Renal cortical epithelial cell (primary cell): ENCODE measurements at places on chromosomes 3 and 15.

- peak; percentile 43 for DNase-seq
Measured at GRCh38 chr15:94234300-94234699, 2.9 kb downstream of the MCTP2 start.

DNA sequence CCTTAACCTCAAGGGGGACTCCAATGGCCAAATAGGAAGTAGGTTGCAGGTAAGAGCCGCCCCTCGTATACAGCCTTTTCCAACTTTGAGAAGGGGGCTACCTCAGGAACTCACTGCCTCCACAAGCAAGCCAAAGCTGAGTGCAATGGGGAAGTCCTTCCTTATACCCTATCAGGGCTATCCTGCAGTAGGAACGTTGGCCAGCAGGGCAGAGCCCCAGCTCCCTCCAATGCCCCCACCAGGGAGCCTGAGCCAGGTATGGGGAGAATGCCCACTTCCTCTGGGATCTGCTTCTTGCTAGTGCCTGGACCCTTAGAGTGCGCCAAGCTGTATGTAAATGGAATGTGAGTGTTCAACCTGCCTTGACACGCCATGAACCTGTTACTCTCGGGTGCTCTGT is 16.3 kb downstream of the CACNA2D2 start:
- DNase-seq: no peak

- DNase-seq: no peak
Measured at GRCh38 chr3:13785351-13785750, 94.5 kb downstream of the WNT7A start.

- no peak for DNase-seq
Measured at GRCh38 chr3:131338948-131339640, 42.5 kb upstream of the NUDT16 start.

DNA sequence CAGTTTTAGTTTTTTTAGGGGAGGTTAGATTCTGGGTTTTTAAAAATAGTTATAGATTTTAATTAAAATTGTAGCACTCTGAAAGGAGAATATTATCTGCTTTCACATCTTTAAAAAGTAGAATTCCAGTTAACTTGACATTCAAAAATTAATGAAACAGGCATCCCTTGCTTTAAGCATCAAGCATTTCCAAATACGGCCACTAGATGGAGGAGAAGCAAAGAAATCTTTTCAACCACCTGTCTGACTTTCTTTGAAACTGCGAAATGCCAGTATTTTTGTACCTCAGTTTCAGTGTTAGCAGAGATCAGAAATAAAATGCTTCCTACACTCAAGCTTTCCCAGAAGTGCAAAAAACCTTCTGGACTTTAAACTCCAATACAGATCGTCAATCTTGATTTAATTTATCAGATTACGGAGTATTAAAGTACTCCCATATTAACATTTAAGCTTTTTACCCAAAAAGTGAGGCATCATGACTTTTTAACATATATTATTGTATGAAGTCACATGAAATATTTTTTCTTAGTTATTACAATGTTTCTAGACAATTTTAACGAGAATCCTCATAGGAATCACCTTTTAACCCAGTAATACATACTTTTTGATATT is 153.3 kb downstream of the P3H2 start:
- peak; percentile 63 for DNase-seq

GRCh38 chr3:38648024-38648658 is 1.3 kb downstream of the SCN5A start:
- DNase-seq: no peak

DNA sequence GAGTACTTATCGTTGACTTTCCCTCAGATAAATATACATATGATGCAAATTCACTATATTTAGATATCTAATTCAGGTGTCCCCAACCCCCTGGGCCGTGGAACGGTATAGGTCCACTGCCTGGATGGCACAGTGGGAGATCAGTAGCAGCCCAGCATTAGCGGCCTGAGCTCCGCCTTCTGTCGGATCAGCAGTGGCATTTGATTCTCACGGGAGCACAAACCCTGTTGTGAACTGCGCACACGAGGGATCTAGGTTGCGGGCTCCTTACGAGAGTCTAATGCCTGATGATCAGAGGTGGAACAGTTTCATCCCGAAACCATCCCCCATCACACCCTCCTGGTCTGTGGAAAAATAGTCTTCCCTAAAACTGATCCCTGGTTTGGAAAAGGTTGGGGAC is 6.9 kb downstream of the KNL1 start:
- no peak for DNase-seq

- no peak for DNase-seq
Measured at GRCh38 chr3:144036498-144036897, 64.9 kb downstream of the DIPK2A start.

GRCh38 chr3:170712798-170713197 is 126.9 kb upstream of the SLC7A14 start:
- no peak for DNase-seq

- no peak for DNase-seq
Measured at GRCh38 chr3:27623085-27623753, 98.9 kb downstream of the EOMES start.

DNA sequence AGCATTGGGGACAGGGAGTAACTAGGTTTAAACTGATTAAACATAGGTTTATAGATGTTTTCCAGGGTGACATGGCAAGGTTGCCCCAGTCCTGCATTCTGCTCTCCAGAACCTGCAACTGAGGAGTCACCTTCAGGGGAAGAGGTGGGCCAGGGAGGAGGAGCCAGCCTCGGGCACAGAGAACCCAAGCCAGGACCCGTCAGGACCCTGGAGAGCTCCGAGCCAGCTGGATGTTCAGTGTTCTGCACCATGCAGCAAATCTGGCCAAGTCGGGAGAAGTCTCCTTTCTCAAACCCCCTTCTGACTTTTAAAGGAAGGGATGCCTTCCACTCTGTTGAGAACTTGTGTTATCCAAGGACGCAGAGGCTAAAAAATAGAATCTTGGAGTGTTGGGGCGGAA is 62.1 kb upstream of the SLC6A11 start:
- peak; percentile 12 for DNase-seq

DNA sequence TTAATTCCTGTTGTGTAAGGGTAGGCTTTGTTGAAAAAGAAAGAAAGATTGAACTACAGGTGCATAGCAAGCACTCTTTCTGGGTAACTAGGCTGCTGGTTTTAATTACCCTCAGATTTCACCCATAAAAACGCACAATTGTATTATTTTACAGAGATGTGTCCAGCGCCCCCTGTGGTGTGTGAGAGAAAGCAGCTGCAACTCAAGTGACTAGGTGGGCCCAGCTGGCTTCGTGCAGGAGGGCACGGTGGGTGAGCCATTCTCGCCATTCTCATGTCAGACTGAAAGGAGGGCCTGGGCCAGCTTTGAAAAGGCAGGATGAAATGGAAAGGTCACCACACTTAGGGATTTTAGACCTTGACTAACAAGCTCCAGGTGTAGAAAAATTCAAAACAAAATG is 122.6 kb downstream of the LRIG1 start:
- DNase-seq: no peak

GRCh38 chr3:48405343-48405881 is 24.5 kb downstream of the PLXNB1 start:
- no peak for DNase-seq

- no peak for DNase-seq
Measured at GRCh38 chr15:70160803-70161565, 63.3 kb upstream of the TLE3 start.

DNA sequence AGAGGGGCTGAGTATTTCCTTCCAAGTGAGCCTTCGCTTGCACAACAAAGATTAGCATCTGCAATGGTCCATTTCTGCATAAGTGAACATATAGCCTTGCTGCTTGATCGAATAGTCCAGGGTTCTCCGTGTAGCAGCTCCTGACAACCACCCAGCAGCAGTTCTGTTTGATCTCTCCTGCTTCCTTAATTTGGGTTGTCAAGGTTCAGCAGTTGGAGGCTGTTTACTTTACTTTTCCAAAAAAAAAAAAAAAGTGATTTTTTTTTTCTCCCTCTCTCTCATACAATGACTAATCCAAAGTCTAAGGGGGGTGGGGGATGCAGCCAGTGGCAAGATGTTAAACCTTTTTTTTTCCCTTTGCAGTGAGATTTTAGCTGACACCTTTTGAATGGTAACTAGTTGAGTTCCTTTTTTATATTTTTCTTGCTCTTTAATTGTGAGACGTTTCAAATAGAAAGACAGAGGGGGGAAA is 3.6 kb downstream of the FOXP1 start:
- DNase-seq: peak; percentile 84

DNA sequence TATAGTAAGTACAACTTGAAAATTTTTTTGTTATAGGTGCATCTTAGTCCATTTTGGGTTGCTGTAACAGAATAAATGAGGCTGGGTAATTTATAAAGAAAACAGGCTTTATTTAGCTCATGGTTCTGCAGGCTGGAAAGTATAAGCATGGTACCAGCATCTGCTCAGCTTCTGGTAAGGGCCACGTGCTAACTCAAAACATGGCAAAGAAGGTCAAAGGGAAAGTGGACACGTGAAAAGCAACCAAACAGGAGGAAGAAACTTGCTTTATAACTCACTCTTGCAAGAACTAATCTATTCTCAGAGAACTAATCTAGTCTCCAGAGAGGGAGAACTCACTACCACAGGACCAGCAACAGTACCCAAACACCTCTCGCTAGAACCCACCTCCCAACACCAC is 9.1 kb downstream of the HDGFL3 start:
- no peak for DNase-seq

- DNase-seq: no peak
Measured at GRCh38 chr15:76335307-76336253, 993 bp upstream of the ISL2 start.

GRCh38 chr3:69212411-69213160 is 90.2 kb upstream of the LMOD3 start:
- peak; percentile 87 for DNase-seq

DNA sequence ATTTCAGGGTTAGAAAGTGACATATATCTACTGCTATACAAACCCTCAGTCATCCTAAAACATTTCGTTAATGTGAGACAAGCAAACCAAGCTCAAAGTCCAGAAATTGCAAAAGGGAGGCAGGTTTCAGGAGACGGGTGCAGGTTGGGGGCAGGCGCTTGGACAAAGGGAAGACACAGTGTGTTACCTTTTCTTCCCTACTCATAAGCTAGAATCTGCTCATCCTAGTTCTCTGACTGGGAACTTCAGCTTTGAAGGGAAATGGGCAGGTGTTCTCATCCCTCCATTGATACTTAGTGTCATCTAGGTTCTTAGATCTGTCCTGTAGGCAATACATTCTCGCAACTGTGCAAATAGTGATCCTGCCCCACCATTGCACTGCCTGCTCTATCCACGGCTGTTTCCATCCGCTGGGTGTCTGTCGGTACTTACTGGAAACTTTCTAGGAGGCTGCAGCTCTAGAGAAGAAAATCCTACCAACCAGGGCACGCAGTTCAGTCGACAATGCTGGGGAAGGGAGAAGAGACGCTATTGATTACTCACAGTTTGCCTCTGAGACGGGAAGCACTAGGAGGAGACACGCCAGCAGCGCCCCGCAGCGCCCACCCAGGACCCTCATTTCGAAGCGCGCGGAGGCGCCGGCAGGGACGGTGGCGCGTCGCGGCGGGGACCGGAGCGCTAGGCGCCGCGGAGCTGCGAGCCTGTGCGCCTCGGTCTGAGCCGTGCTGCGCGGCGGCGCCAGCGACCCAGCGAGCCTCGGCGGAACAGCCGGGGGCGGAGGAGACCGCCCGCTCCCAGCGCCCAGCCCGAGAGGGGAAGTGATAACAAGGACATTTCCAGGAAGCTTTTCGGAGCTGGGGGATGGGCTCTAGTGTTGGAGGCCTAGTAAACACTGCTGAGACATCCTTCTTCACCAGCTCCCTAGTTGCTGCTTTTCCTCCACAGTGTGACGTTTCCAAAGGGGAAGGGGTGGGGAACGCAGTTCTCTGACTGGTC is at the start of gene PROS1:
Gene PROS1 (minus strand): TSS at position 766 of the 996 bp plus-strand sequence. CDS start 147 bp downstream, at position 619.
- peak; percentile 75 for DNase-seq

- DNase-seq: no peak
Measured at GRCh38 chr15:43648649-43649429, at the start of gene CATSPER2. Gene CATSPER2, minus strand, starts transcription at chr15:43648844. Its CDS starts 783 bp downstream, at chr15:43648061.

DNA sequence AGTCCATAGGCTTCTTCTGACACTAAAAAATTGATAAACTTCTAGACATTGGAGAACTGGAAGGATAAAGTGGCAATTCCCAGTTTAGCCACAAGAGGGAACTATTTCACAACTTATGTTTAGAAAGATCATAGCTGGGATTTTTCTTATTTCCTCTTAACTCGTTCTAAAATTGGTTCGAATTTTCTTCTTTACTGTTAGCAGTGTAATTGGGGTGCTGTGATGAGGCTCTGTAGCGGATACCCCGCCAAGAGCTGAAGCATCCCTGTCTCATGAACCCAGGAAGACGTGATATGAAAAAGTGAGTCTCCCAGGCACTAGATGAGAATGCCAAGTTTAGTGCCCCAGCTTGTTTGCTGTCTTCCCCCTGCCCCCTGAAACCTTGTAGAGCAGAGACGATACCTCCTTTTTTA is 85.1 kb downstream of the PDCD6IP start:
- DNase-seq: peak; percentile 52

DNA sequence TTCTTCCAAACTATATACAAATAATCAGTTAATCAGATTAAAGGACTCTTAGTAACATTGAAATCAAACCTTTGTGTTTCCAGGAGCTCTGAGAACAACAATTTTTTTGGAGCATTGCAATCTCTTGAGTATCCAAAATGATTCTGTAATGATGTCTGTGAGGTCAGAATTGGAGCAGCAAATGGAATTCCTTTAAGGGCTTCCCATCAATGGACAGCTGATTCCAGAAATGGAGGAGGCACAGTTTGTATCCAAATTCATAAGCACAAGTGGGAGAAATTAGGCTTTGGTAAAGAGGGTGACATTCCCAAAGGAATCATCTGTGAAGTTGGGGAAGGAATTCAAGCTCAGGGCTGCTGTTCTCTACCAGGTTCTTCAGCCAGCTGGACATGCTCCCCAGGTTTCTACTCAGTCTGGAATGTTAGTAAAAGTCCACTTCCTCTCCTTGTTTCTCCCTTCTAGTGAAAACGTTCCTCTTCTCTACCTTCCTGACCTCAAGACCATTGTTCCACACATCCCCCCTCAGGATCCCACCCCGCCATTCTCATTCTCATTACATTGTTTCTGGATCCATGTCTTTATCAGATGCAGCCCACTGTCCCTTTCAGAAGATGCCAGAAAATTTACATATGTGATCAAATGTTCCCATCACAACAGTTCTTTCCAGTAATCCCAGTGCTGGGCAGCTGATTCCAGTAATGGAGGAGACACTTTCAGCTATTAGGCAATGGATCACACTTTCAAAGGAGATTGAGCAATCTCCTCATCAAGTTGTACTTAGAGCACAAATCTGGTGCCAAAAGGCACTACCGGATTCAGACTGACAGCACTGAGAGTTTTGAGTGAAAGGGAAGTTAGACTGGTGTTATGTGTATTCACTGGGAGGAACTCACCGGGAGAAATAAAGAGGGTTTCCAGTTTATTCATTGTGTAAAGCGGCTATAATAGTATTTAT is 391.3 kb upstream of the TPRG1 start:
- peak; percentile 92 for DNase-seq

GRCh38 chr15:58918239-58918638 is 15.2 kb downstream of the SLTM start:
- peak; percentile 77 for DNase-seq

GRCh38 chr15:79168922-79169456 is 78.4 kb upstream of the RASGRF1 start:
- peak; percentile 90 for DNase-seq

GRCh38 chr3:57733790-57734189 is 22.3 kb upstream of the SLMAP start:
- DNase-seq: peak; percentile 86
